CD8-positive, alpha-beta memory T cell (primary cell): ENCODE measurements at places on chromosomes 12 and 14.

DNA sequence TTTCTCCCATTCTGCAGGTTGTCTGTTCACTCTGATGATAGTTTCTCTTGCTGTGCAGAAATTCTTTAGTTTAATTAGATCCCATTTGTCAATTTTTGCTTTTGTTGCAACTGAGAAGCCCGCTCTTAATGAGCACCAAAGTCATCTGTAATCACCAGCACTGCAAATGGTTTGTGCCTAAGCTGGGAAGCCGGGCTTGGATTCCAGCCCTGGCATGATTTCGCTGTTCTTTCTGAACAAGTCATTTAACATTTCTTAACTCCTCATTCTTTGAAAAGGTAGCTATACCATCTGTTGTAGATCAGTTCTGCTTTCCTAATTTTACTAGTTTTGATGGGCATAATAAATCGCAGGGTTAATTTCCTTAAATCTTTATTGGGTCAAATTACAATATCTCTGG is 32.1 kb downstream of the PIWIL1 start:
- H3K4me1 ChIP-seq: no peaks in the 10 kb centered on the region
- no peak overlapping the region for H3K27ac ChIP-seq
- H3K27me3 ChIP-seq: no peaks in the 10 kb centered on the region
- H3K36me3 ChIP-seq: no peaks in the 10 kb centered on the region
- no peak overlapping the region for H3K4me3 ChIP-seq
- DNase-seq: no peak

DNA sequence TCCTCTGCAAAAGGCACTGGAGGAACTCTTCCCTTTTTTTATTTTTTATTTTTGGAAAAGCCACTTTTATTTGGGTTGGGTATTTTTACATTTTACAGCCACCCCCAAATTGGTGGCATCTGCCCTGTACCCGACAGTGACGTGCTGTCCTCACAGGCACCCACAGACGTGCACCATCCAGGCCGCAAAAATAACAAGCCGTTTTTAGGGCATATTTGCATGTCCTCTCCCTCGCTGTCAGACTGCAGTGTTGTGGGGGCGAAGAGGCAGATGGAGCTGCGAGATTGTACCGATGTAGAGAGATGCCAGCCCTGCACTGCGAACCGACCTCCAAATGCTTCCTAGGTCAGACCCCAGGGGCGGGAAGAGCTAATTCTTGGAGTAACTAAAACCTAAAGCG is 12.2 kb downstream of the JDP2 start:
- no peak for DNase-seq
- H3K4me3 ChIP-seq: no peak overlapping the region
- no peaks in the 10 kb centered on the region for H3K27me3 ChIP-seq
- H3K36me3 ChIP-seq: no peaks in the 10 kb centered on the region
- no peak overlapping the region for H3K27ac ChIP-seq
- H3K4me1 ChIP-seq: no peaks in the 10 kb centered on the region

GRCh38 chr12:42237052-42237852 is 796 bp downstream of the YAF2 start:
- H3K4me3 ChIP-seq: peak overlapping the region; percentile 76
- no peaks in the 10 kb centered on the region for H3K36me3 ChIP-seq
- H3K4me1 ChIP-seq: peaks cover 44% of the 10 kb centered on the region
- peak; percentile 71 for DNase-seq

GRCh38 chr12:26396402-26396801 is 201.0 kb downstream of the SSPN start:
- no peaks in the 10 kb centered on the region for H3K4me1 ChIP-seq
- H3K36me3 ChIP-seq: peaks cover 29% of the 10 kb centered on the region
- H3K4me3 ChIP-seq: no peak overlapping the region
- no peak for DNase-seq
- no peak overlapping the region for H3K27ac ChIP-seq

DNA sequence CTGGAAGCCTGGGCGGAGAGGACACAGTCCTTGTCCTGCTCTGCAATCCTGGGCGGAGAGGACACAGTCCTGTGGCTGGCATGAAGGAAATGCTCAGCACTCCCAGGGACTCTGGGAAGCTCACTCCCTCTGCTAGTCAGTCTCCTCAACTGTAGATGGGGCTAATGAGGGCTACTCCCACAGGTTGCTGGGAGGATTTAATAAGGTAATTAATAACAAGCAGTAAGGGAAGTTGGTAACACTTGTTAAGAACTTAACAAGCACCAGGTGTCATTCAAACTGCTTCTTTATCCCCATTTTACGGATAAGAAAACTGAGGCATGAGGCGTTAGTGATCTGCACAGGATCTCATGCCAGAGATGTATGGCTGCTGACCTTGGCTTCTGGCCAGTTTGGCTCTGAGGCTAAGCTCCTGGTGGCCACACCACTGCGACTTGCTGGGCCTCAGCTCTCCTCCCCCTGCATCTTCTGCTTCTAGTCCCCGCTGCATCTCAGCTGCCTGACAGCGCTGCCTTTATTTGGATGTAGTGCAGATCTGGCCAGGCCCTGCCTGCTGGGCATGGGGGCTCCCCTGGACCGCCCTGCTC is 54.1 kb upstream of the BEGAIN start:
- no peak overlapping the region for H3K27ac ChIP-seq
- no peaks in the 10 kb centered on the region for H3K27me3 ChIP-seq
- H3K36me3 ChIP-seq: no peaks in the 10 kb centered on the region
- no peak overlapping the region for H3K4me3 ChIP-seq
- no peak for DNase-seq

DNA sequence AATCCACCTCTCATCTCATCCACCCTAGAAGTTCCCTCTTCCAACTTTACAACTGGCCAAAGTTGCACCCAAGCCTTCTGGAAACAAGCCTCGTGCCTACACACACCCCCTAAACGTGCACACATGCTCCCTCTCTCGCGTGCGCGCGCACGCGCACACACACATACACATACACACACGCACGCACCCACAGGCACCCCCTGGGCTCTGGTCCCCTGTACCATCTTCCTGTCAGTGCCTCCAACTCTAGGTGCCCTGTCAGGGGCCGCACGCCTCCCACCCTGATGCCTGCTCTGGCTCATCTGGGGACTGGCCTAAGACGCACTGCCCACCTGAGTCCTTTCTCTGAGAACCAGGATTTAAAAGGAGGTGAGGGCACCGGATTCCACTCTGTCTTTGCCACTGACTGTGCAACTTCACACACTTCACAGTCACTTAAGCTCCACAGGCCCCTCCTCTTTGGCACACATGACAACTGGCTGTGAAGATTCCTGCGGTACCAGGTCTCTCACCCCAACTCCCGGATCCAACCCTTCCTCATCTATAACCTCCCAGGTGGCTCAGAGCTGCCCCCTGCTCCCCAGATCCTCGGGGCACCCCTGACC is 45.5 kb downstream of the TESC start:
- no peaks in the 10 kb centered on the region for H3K4me1 ChIP-seq
- H3K4me3 ChIP-seq: no peak overlapping the region
- H3K36me3 ChIP-seq: no peaks in the 10 kb centered on the region
- DNase-seq: no peak
- no peaks in the 10 kb centered on the region for H3K27me3 ChIP-seq
